ENCODE measurements at places on chromosomes 5 and 9.

DNA sequence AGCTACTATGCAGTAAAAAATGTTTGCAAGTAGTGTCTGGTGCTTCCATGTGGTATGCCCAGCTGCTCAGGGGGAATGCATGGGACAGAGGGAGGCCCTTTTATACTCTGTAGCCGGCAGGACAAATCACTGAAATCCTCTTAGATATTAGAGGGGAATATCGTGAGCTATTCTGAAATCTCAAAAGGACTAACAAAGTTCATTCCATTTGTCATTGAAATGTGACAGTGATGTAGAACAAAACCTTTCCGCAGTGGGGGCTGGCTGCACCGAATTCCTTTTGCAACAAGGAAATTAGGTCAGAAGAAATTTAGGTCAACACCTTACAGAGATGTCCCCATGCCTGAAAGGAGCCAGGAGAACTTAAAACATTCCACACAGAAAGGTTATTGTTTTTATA lies 72.4 kb upstream of the MEF2C start:
- no peak for DNase-seq

DNA sequence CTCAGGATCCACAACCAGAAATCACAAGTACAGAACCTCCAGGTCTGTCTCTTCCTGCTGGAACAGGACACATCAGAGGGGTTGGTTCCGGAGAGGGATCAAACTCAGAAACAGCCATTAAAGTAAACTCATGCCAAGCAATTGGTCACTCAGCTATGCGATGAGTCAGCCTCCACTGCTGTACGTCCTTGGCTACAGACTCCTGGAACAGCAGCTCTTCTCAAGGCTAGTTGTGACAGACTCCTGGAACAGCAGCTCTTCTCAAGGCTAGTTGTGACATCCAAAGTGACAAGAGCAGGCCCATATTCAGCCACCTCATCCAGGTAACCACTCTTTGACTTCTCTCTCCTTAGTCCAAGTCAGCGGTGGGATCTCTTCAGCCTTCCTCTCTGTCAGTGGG lies at the start of gene SPINK13:
Gene SPINK13 (plus strand): TSS at position 229 of the 400 bp plus-strand sequence. CDS start 1,279 bp downstream, outside the sequence.
- DNase-seq = no peak

- DNase-seq = no peak
These were observed 79.3 kb upstream of the SH3PXD2B start for GRCh38 chr5:172533399-172534228.

DNA sequence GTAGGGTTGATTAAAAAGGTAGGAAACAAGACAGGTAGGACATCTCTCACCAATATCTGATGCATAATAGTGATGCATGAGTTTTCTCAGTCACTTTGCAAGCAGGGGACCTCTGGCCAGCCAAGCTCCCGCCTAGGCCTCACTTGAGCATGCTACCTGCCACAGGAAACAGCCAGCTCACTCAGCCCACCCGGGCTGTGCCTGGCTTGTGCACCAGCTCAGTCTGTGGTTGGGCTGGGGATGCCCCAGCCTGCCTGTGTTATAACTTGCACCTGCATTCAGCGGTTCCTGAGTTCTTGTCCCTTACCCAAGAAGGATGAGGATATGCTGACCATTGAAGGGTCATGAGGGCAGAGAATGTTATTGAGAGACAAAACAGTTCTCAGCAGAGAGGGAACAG lies 172.8 kb upstream of the PLCXD3 start:
- no peak for DNase-seq

- DNase-seq = peak; percentile 39
These were observed 962 bp upstream of the NR6A1 start for GRCh38 chr9:124771867-124772679.

DNA sequence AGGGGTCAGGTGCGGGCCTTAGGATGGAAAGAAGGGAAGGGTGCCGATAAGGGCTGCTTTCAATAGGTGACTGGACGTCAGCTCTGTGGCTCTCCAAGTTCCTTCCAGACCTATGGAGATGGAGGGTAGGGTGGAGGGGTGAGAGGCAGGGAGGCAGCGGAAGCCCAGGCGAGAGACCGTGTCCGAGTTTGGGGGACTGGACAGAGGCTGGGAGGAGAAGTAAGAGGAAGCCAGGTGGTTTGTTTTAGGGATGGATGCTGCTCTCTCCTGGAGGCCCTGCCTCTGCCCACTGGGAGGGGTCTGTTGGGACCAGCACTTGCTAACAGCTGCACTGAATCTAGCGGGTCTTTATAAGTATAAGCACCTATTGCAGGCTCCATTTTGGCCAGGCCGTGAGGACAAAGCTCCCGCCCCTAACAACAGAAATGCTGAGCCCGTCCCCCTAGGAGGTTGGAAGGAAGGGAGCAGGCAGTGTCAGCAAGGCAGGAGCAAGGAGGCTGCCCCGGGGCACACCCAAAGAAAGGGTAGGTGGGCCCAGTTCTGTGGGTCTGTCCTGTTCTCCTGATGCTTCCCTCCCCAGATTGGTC lies 167.5 kb downstream of the DAB2IP start:
- no peak for DNase-seq
